ENCODE measurements at places on chromosomes 1 and 21.

GRCh38 chr1:163071405-163072255 lies 2.5 kb downstream of the RGS4 start:
- peak; percentile 38 for DNase-seq

DNA sequence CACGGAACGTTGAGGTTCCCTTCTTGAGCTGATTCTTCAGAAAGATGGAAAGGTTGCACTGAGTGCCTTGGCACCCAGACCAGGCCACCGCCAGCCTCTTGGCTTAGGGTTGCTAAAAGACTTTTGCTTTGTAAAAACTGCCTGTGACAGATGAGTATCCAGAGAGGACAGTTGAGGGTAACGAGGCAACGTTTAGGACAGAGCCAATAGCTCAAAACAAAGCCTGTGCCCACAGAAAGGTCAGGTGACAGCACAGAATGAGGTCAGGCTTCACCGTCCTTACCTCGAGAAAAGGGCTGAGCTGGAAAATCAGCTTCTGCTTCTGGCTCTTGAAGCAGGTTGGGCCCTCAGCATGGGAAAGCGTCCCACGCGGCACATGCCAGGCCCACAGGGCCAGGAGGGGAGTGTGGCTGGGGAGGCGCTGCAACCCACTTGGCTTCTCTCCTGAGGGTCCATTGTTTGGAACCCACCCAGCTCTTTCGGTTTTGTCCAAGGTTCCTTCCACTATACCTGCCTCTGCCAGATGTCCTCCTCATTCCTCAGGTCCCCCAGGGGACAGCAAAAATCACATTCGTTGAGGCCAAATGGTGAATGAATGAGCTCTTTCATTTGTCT lies 55.5 kb downstream of the SCCPDH start:
- DNase-seq, result no peak

DNA sequence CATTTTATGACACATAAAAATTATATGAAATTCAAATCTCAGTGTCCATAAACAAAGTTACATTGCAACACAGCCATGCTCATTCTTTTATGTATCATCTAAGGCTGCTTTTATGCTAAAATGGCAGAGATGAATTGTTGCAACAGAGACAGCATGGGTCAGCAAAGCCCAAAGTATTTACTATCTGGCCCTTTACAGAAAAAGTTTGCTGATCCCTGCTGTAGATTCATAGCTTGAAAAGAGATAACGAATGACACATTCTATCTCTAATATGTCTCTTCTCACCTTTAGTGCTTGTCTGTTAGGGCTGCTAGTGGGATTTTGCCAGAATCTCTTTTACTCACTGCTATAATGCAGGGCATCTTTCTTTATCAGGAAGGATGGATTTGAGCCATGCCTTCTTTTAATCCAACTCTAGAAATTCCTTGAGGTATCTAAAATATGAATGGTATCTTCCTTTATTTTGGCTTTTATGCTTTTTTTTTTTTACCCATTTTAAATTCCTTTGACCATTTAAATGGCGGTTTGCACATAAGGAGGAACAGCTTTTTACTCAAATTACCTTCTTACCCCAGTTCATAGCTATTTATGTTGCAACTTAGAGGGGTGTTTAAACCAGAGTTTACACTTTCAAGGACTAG lies 598.2 kb downstream of the PLPP3 start:
- no peak for DNase-seq

- DNase-seq, result no peak
Observed at GRCh38 chr1:177442584-177442983, 271.8 kb downstream of the BRINP2 start.

DNA sequence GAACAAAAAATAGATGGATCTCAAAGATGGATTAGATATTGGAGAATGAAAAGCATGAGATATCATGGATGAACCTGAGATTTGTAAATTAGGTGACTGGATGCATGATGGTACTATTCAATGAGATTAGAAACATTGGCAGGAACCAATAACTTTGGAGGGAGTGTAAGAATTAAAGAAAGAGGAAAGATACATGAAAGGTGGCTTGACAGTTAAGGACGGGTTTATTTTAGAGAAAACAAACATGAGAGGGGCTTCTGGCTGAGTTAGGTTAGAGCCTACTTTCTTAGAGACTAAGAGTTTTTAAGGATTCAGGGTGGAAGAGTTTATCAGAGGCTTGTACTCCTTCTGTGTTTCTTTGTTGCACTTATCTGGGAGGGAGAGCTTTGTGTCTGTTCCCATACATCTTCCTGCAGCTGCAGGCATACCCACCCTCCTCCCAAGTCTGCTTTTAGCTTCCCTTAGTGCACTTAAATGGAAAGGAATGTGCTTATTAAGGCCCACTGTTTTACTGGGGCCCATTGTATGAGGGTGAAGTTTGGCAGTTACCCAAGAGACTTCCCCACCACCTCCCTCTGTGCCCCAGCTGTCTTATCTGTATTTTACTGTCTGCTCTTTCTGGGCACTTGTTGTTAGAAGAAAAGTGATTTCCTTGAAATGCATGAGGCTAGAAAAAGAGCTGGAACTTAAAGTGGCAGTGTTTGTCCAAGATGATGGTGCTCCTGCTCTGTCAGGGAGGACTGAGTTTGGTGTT lies 26.1 kb upstream of the CR2 start:
- DNase-seq, result no peak

DNA sequence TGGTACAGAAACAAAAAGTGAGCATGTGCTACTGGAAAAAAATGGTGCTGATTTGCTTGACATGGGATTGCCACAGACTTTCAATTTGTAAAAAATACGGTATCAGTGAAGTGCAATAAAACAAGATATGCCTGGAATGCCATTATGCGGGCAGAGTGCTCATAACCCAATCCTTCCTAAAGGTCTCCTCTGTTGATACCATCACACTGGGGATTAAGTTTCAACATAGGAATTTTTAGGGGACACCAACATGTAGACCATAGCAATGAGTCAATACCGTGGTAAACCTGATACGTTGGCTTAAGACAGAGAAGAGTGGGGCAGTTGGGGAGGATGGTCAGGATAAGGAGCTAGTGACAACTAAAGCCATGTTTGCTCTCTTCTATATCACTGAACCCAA lies 20.5 kb downstream of the MX1 start:
- DNase-seq, result no peak

DNA sequence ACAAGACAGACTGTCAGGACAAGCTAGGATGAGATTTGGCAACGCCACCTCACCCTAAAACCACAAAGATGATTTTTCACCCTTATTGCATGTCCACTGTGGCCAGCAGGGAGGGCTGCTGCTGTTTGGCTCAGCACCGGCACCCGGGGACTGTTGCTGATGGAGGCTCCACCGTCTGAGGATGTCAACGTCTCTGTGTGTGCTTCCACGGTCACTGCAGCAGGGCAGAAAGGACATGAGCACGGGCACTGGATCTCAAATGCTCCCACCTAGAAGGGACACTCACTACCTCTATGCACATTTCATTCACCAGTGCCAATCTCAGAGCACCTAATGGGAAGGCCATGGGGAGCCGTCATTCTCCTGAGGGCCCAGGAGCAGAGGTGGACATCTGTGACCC lies 599.6 kb downstream of the PTPRU start:
- no peak for DNase-seq

- no peak for DNase-seq
Observed at GRCh38 chr1:37325509-37326437, 148.6 kb upstream of the ZC3H12A start.

- DNase-seq, result no peak
Observed at GRCh38 chr1:26132128-26132833, 20.7 kb downstream of the PDIK1L start.

DNA sequence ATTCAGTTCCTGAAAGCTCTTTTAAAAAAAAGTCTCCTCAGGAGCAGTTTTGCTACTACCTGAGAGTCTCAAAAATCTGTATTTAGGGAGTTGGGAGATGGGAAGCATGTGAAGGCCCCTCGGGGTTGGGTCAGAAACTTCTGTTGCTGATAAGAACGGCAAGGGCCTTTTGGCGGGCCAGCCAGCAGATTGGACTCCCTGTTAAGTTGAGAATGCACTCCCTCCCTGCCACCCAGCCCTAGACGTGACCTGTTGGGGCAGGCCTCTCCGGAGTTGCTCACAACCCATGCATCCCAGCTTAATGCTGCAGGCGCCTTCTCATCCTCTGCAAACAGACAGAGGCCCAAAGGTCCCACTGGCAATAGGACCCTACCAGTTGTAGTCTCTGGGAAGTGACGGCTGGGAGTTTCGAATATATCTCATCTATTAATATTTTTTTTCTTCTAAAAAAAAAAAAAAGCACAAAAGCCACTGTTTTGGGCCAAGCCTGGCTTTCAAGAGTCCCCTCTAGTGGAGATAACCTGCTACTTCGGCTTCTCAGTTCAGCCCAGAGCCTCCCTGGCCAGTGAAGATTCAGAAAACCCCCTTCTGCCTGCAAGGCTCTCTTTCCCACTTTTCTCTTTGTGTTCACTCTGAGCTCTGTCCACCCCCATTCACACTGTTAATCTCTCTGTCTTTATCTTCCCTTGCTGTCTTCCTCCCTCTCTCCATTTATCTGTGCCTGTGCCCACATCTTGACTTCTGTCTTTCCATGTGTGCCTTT lies 5.3 kb downstream of the PLXNA2 start:
- no peak for DNase-seq

DNA sequence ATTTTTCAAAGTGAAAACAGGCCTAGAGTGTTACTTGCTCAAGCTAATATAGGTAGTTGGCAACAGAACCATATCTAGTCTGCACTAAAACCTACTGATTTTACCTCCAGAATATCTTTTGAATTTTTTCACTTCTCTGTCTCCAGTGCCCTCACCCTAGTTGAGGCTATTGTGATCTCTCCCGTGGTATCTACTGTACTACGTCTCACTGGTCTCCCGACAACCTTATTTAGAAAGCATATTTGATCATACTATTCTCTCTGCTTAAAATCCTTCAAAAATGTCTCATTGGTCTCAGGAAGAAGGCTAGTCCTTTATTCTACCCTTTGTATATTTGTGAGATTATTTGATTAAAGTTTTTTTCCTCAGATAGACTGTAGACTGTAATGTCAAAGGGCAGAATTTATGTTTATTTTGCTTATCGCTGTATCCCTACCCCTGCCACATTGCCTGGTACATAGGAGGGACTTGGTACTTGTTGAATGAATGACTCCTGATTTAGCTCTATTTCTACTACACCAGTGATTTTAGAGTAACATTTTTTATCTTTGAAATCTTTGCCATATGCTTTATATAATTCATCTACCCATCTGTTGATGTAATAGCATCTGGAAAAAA lies 135.5 kb upstream of the KIAA1614 start:
- DNase-seq, result no peak

GRCh38 chr1:92441697-92442342 lies 44.9 kb downstream of the GFI1 start:
- DNase-seq, result no peak

DNA sequence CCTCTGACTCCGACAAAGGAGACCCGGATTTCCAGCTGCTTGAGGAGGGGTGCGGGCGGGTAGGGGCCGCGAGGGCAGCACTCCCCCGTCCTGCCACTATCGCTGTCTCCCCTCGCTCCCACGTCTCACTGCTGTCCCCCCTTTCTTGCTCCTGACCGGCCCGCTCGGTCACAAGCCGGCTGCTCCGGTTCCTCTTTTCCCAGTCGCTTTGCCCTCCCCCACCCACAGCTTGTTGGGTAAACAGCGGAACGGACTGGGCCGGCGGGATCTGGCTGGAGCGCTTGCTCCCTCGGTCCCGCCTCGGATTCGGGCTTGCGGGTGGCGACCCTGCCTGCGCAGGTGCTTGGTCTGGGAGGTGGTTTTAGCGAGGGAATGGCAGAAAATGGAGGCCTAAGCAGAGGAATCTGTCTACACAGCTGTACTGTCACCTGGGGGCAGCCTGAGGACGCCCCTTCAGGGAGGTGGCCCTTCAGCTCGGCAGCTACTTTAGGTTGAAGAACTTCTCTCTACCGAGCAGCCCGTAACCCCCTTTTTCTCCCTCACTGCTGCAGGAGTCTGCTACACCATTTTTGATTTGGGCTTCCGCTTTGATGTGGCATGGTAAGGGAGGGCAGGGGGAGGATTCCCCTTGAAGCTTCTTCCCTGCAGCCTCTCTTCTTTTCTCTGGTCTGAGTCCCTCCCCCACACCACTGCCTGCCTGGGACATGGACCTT lies 645 bp downstream of the ATP6V0B start:
- DNase-seq, result no peak

- no peak for DNase-seq
Observed at GRCh38 chr1:226588484-226588883, 39.9 kb downstream of the STUM start.

GRCh38 chr1:13586001-13586400 lies 2.4 kb downstream of the PDPN start:
- DNase-seq, result no peak

- DNase-seq, result no peak
Observed at GRCh38 chr1:169115891-169116585, 9.5 kb downstream of the ATP1B1 start.
